ENCODE measurements at places on chromosomes 1 and 21.

DNA sequence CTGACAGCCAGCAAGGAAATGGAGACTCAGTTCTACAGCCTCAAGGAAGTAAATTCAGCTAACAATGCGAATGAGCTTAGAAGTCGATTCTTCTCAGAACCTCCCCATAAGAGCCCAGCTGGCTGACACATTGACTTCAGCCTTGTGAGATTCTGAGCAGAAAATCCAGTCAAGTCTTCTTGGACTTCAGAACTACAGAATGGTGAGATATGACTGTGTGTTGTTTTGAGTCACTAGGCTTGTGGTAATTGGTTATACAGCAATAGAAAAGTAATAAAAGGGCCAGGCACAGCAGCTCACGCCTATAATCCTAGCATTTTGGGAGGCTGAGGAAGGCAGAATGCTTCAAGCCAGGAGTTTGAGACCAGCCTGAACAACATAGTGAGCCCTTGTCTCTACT is 161.8 kb upstream of the IVNS1ABP start:
- no peak for DNase-seq

GRCh38 chr1:20370698-20371097 is 80.0 kb downstream of the VWA5B1 start:
- no peak for DNase-seq

GRCh38 chr21:36815284-36815683 is 116.4 kb downstream of the SIM2 start:
- no peak for DNase-seq

DNA sequence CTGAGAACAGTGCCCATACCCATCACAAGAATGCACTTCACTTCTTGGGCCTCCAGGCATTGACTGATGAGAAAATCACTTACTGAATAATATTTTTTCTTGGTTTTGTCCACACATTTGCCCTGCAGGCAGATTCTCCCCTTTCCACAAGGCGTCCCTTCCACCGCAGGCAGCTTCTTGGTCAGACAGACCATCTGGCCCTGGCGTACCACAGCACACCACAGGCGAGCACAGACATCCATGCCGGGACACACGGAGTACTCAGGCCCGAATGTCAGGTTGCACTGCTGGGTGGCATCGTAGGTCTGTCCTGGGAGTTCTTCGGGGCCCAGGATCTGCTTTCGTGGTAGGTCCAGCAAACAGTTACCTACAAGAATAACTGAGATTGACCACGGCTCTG is 32.5 kb downstream of the ADAMTS5 start:
- DNase-seq = peak; percentile 13

- peak; percentile 96 for DNase-seq
These were observed 26.8 kb downstream of the EGLN1 start for GRCh38 chr1:231395076-231395997.

- DNase-seq = no peak
These were observed 174.6 kb downstream of the HLX start for GRCh38 chr1:221053889-221054288.

GRCh38 chr1:54156986-54157385 is 4.2 kb upstream of the CDCP2 start:
- no peak for DNase-seq

DNA sequence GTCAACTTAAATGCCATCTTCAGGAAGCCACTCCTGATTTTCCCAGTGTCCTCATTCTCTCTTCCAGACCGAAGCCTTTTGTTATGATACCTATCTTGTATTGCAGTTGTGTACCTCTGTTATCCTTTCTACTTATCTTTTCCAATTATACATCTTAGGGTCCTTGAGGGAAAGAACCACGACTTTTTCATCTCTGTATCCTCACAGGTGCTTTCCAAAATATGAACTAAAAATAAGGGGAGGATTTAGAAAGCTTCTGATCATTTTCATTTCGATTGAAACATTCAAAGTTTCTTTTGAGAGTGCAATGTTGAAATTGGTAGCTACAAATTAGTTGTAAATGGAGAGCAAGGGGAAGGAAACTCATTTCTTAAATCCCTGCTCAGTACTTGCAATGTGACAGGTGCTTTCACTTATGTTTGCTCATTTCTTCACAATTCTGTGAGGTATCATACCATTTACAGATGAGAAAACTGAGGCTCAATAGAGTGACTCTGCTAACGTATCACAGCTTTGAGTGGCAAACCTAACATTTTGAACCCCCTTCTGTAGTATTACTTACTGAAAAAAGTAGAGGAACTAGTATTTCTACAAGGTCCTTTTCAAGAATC is 24.2 kb downstream of the SLC19A2 start:
- no peak for DNase-seq

GRCh38 chr21:39961251-39961650 is 94.0 kb downstream of the PCP4 start:
- no peak for DNase-seq

- DNase-seq = no peak
These were observed 6.3 kb upstream of the ATP1B1 start for GRCh38 chr1:169100208-169100607.

- no peak for DNase-seq
These were observed 267.8 kb upstream of the NCAM2 start for GRCh38 chr21:20730441-20730840.

GRCh38 chr1:53126495-53126894 is 15.9 kb downstream of the SLC1A7 start:
- DNase-seq = no peak

- no peak for DNase-seq
These were observed 25.1 kb downstream of the RRP1 start for GRCh38 chr21:43814215-43815106.

DNA sequence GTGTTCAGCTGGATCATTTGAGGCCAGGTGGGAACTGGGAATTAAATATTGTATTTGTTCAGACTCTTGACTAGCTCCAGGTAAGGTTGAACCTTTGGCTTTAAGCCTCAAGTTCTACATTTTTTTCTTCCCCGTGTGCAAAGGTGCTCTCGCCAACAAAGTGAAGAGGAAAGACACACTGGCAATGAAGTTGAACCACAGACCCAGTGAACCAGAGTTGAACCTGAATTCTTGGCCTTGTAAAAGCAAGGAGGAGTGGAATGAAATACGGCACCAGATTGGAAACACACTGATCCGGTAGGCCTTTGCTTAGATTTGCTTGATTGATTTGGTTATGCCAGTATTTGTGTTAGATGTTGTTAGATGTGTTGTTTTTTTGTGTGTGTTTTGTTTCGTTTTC is 25.5 kb upstream of the RCC1 start:
- no peak for DNase-seq

All from ELR (cell line).